IMR-90 (cell line): ENCODE measurements at places on chromosomes 5 and 9.

GRCh38 chr5:37889612-37890317 lies 49.9 kb upstream of the GDNF start:
- peak; percentile 88 for DNase-seq

GRCh38 chr9:96418083-96418919 lies at the start of gene ZNF367:
ZNF367 (minus strand) TSS chr9:96418370; CDS start chr9:96418032, 338 bp downstream.
- peak; percentile 95 for DNase-seq

DNA sequence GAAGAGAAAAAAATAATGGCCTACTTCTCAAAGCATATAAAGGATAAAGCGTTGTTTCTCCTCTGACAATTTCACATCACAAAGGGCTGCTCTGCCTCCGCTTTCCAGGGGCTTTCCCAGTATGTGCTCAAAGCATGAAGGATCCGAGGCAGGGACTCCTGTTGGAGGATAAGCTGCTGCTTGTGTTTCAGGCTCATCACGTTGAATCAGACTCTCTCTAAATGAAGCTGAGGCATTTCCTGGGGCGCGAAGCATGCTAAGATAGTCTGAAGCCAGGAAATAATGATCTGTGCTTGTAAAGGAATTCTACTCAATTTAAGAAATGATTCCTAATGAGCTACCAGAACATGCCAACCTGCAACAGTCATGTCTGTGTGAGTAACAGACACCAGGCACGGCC lies 97.5 kb downstream of the MARCHF11 start:
- no peak for DNase-seq

GRCh38 chr9:22457448-22457847 lies 10.8 kb downstream of the DMRTA1 start:
- DNase-seq, result no peak
